ENCODE measurements at places on chromosomes 7 and 10.

- DNase-seq, result no peak
These were observed 44.7 kb upstream of the PDZD8 start for GRCh38 chr10:117419921-117420320.

- no peak for DNase-seq
These were observed 2.0 kb upstream of the TSPAN14 start for GRCh38 chr10:80452069-80452468.

GRCh38 chr10:124356701-124357560 is 61.8 kb downstream of the OAT start:
- no peak for DNase-seq

DNA sequence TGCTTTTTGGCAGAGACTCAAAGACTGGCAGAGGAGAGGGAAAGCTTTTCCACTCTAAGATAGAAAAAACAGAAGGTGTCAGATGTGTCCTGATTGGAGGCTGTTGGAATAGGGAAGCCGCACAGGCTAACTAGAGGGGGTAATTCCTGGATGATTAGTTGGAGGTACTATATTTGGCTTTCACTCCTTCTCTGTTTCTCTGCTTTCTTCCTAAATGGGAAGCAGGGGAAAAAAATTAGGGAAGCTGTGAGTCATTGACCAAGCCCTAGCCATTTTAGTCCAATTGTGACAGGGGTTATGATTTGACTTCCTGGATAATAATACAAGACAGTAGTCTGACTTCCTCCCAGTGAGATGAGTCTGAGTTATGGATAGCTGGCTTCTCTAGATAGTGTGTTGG is 475.2 kb upstream of the CELF2 start:
- DNase-seq, result no peak

DNA sequence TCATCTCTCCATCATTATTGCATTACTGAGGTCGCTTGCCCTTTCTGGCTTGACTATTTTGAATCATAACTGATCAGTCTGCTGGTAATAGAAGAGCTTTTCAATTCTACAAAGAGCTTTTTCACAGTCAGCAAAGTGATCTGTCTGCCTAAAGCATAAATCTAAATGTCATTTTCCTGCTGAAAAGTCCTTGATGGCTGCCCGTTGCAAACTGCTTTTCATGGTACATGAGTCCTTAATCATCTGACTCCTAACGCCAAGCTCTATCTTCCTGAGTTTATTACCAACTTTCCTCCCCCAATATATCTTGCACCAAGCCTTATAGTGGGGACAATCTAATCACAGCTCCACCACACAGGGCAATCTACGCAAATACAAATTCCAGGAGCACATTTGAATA is 39.8 kb downstream of the THSD7A start:
- no peak for DNase-seq

All from nucleus accumbens (tissue), 56 donors.